T follicular helper cell (primary cell): ENCODE measurements at places on chromosomes 12 and 14.
A peak's percentile ranks its signal among the peaks of the same experiment; 100 is the strongest.

- DNase-seq, result peak; percentile 42
Measured at GRCh38 chr12:44774815-44775411, 101.2 kb downstream of the NELL2 start.

DNA sequence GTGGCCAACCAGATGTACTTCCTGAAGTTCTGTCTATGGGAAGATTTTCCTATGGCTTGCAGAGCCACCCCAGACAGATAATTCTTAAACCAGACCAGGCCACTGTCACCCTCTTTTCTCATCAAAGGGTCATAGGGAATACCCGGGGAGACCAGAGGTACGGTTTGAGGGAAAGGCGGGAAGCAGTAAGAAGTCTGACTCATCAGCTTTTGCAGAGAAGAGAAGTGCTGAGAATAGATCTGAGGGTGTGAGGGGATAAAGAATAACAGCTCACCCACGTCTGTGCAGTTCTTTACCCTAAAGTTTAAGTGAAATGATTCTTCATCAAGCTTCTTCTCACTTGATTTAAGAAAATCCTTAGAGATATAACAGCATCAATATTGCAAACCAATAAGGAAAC, 21.3 kb upstream of the POC1B start:
- no peak for DNase-seq

GRCh38 chr14:63759456-63759855, 31.6 kb upstream of the SGPP1 start:
- DNase-seq, result no peak

DNA sequence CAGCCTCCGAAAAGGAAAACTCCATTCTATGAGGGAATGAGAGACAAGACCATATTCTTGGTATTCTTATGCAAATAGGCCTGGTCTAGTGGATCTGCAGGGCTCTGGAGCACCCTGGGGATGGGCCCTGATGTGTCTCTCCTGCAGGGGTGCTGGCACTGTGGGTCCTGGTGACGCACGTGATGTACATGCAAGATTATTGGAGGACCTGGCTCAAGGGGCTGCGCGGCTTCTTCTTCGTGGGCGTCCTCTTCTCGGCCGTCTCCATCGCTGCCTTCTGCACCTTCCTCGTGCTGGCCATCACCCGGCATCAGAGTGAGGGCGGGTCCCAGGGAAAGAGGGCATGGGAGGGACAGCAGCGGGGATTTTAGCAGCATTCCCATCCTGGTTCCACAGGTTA, 5.8 kb downstream of the SLC48A1 start:
- DNase-seq, result no peak

DNA sequence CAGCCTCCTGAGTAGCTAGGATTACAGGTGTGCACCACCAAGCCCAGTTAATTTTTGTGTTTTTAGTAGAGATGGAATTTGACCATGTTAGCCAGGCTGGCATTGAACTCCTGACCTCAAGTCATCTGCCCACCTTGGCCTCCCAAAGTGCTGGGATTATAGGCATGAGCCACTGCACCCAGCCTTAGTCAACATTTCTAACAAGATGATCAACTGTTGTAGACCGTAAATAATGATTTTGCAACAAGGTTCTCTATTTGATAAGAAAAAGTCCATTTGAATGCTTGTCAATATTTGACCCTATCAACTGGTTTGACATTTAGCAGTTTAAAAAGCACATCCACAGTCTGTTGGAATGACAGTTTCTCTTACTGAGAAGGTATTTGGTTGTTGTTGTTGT, 25.2 kb upstream of the NRDE2 start:
- no peak for DNase-seq

DNA sequence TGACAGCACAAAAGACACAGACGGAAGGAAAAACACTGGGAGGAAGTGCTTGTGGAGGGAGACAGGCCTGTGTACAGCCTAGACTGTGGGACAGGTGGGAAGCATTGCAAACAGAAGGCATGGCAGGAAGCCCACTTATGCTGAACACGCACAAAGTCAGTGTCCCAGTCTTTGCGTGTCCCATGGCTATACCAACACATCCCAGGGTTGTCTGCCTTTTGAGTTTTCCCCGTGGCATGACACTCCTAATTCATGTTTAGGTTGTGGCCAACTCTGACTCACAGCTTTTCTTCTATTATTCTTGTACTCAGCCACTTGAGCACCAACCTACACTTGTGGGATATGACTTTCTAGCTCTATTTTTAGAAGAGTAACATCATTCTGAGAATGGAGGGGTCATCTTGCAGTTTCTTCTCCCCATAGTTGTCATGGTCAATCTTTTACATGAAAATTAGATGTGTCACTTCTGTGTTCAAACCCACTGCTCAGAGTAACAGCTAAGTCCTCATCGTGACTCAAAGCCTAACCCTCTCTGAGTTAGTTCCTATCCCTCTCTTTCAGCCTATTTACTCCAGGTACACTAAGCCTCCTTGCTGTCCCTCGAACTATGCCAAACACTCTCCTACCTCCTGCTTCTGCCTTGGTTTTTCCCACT, 27.5 kb upstream of the JPH4 start:
- DNase-seq, result no peak

- DNase-seq, result no peak
Measured at GRCh38 chr14:58739674-58740073, 101.9 kb downstream of the DACT1 start.

- DNase-seq, result peak; percentile 13
Measured at GRCh38 chr12:49264466-49264872, 413 bp upstream of the TUBA1C start.

- peak; percentile 19 for DNase-seq
Measured at GRCh38 chr14:22039938-22040780, 366.5 kb upstream of the OR4E1 start.

DNA sequence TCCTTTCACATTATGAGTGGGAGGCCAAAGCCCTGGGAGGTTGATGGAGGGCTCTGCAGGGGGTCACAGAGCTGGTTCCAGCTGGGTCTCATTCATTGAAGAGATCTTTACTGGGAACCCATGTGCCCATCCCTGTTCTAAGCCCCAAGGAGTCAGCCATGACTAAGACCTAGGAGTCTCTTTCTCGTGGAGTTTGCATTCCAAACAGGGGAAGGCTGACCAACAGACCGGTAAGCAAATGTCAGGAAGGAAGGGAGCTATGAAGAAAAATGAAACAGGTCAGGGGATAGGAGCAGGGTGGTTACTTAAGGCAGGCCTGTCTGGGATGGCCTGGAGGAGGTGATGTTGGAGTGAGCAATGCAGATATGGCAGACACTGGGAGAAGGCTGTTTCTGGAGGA, 31.5 kb downstream of the SYNDIG1L start:
- DNase-seq, result no peak

DNA sequence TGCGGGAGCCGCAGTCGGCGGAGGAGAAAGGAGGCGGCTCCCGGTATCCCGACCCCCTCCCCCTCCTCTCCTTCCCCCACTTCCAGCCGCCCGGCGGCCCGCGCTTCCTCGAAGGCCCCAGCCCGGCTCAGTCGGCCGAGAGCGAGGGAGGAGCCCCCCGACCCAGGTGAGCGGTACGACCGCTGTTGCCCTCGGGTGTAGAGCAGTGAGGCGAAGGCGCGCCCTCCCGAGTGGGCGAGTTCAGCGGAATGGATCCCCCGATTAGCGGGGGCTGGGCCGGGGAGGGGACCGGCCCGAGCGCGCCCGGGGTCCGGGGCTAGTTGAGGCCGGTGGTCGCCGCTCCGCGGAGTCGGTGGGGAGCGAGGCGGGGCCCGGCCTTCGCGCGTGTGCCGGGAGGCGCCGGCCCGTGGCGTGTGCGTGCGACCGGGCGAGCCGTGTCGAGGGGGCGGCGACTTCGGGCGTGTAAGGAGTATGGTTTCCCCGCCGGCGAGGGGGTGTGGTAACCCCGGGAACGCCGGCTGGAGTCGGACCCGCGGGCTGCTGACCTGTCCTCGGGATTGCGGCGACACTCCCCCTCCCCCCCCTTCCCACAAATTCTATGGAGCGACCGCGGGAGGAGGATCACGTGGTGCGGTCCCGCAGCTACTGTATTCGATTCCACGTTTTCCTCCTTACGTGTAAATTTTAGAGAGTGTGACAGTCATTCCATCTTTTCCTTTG, 501 bp downstream of the RIMKLB start:
- peak; percentile 22 for DNase-seq

GRCh38 chr12:21607701-21608100, 3.1 kb upstream of the GYS2 start:
- DNase-seq, result no peak

DNA sequence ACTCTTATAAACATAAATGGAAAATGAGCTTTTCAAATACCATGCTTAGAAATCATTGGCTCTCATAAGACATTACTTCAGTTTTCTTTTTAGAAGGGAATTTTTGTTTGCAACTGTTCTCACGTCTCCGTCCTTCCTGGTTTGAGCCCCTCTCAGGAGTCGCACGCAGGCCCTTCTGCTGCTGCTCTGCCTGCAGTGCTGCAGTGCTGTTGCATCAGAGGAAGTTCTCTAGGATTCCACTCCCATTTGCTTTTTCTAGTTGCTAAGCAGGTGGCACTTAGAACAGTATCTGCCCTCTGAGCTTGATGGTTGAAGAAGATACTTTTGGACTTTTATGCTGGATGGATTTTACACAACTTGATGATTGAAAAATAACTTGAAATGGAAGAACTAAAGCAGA, 70.8 kb downstream of the SCN8A start:
- no peak for DNase-seq

GRCh38 chr12:127282786-127283565, 984.0 kb upstream of the TMEM132C start:
- no peak for DNase-seq

GRCh38 chr12:19988948-19989347, 379.4 kb upstream of the PDE3A start:
- no peak for DNase-seq

DNA sequence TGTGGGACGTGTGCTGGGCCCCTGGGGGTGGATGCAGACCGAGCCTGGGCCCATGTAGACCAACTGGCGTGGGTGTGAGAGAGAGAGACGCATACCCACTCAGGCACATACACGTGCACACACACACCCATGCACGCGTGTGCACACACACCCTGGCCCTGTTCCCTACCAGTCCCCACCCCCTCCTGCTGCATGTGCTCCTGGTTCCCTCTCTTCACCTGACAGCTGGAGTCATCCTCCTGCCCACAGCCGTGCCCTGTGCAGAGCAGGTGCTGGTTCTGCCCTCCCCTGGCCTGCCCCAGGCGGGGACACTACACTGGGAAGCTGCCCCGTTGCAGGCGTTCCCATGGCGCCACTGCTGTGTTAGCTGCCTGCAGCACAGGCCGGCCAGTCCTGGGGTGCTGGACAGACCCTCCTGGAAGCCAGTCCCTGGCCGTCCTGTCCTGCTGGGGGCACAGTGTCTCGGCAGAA, 18.5 kb downstream of the PACS2 start:
- DNase-seq, result no peak

- no peak for DNase-seq
Measured at GRCh38 chr14:34064349-34064748, 113.5 kb upstream of the EGLN3 start.

- no peak for DNase-seq
Measured at GRCh38 chr14:90661866-90662265, 154.4 kb downstream of the TTC7B start.

GRCh38 chr14:65042731-65043372, 56.2 kb downstream of the FNTB start:
- no peak for DNase-seq

- no peak for DNase-seq
Measured at GRCh38 chr14:86217523-86217922, 687.6 kb downstream of the FLRT2 start.

GRCh38 chr12:48985901-48986300, 7.8 kb downstream of the WNT1 start:
- DNase-seq, result no peak

DNA sequence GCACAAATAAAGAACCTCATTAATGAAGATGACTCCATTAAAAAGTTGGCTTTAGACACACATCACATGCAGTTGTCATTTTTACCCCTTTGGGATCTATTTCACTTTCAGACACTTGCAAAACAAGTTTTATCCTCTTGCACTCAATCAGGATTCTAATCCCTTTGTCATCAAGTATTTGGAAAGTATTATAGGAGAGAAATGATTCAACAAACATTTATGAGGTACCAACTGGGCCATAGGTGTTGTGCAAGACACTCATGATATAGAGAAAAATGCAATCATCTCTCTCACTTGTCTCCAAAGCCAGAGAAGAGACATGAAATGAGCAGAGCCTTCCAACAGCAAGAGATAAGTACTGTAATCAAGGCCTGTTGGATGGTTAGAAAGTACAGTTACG, 327.7 kb downstream of the RMST start:
- no peak for DNase-seq

- no peak for DNase-seq
Measured at GRCh38 chr14:35938770-35939169, 112.6 kb downstream of the BRMS1L start.

DNA sequence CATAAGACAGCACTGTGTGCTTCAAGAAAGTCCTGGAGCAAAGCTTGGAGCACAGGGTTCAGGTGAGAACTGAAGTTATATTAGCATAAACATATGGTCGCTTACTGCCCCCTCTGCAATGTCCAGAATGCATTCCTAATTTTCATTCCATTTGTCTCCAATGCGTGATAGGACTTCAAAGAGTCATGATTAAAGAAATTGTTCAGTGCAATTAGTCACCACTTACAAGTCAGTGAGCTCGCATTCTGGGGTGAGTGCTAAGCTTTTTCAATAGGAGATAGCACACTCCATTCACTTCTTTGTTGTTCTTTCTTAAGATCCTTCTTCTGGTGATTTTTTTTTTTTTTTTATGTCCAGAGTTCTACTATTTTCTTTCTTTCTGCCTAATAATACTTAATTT, 398.4 kb downstream of the SYT1 start:
- DNase-seq, result no peak

DNA sequence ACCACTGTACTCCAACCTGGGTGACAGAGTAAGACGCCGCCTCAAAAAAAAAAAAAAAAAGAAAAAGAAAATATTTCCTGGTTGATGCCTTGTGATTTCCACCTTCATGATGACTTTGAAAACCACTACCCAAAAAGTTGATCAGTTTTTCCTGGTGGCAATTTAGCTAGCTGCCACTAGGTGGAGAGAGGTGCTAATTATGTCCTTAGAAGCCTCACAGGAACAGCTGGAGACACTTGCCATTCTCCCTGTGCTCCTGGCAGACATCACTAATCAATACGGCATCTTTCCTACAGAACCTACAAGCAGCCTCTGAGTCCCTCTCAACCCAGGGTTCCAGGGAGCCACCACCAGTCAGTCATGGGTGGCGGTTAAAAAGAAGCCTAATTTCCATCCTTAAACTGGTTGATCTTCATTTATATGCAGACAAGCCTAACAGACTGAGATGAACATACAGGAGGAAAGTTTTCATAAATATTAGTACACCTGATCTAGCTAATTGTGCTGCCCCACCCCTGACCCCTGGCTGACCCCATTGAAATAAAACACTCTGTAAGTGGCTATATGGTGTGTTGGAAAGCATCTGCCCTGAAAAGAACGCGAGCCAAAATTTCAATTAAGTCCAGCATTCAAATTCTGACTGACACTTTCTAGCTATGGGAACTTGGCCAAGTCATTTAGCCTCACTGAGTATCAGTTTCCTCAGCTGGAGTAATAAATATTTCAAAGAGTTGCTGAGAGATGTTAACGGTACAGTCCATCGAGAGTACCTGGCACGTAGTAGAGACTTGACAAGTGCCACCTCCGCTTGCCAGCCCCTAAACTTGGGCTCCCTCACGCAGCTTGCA, 6.2 kb upstream of the OAS1 start:
- peak; percentile 9 for DNase-seq

GRCh38 chr14:52275372-52275771, 7.9 kb downstream of the PTGDR start:
- no peak for DNase-seq

GRCh38 chr12:47035484-47035883, 43.9 kb upstream of the PCED1B start:
- DNase-seq, result no peak
